Muscle of back (tissue), 13 donors: ENCODE measurements at places on chromosomes 16 and 17.

DNA sequence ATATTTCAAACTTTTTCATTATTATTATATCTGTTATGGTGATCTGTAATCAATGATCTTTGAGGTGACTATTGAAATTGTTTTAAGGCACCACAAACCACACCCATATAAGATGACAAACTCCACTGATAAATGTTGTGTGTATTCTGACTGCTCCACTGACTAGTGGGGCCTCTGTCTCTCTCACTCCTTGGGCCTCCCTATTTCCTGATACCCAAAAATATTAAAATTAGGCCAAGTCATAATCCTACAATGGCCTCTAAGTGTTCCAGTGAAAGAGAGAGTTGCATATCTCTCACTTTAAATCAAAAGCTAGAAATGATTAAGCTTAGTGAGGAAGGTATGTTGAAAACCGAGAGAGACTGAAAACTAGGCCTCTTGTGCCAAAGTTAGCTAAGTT, 23.4 kb downstream of the CYLD start:
- DNase-seq: no peak

DNA sequence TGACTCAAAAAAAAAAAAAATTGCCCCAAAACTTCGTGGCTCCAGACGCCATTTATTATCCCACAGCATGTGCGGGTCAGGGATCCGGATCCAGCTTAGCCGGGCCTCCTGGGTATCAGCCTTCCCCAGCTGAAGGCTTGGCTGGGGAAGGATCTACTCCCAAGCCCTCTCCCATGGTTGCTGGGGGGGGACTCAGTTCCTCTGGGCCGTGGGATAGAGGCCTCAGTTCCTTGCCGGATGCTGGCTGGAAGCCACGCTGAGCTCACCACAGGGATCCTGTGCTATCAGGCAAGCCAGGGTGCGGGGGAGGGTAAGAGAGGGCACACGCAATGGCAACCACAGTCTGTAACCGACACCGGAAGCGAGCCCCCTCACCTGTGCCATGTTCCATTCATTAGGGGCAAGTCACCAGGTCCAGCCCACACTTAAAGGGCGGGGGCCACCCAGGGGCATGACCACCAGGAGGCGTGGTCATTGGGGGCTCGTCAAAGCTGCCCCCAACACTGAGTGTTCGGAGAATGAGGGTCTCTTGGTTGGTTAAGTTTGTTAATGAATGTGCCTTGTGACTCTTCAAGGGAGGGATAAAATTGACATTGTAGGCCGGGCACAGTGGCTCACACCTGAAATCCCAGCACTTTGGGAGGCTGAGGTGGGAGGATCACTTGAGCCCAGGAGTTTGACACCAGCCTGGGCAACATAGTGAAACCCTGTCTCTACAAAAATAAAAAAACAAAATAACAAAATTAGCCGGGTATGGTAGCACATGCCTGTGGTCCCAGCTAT, 210.0 kb upstream of the GSE1 start:
- no peak for DNase-seq

DNA sequence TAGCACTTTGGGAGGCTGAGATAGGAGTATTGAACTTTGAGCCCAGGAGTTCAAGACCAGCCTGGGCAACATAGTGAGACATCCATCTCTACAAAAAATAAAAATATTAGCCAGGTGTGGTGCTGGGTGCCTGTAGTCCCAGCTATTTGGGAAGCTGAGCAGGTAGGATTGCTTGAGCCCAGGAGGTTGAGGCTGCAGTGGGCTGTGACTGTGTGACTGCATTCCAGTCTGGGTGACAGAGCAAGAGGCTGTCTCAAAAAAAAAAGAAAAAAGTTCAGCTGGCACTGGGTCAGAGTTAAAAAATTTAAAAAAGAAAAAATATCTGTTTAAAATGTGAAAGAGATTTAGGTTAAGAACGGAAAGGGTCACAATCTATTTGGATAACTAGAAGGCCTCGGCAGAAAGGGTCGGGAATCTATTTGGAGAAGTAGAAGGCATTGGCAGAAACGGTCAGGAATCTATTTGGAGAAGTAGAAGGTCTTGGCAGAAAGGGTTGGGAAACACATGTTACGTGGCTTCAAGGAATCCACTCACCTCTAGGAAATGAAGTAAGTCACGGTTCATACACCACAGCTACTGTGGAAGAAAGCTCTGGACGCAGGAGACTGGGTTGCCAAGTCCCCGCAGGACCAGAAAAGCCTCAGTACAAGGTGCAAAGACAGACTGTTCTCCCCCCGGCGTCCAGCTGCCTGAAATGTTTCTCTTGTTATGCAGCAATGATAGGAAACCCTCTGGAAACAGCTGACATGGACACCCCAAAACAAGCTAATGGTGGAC, 25.3 kb downstream of the LMF1 start:
- no peak for DNase-seq

GRCh38 chr16:77374384-77374783, 60.5 kb downstream of the ADAMTS18 start:
- DNase-seq: no peak

DNA sequence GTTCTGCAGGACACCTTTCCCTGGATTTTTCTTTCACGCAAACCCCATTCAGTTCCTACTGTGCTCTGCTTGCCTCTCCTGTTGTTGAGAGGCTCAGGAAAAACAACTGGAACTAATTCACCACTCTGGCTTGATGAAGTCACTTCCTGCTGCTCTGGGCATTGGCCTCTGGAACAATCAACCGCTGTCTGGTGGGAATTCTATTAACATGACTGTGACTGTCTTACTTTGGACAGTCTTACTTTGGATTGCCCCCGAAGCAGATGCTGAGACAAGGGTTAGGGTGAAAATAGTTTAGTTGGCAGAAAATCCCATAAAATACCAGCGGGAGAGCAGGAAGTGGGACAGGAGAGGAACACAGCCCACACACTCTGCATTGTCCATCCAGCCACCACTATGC, 90.0 kb upstream of the HSBP1 start:
- DNase-seq: peak; percentile 42

DNA sequence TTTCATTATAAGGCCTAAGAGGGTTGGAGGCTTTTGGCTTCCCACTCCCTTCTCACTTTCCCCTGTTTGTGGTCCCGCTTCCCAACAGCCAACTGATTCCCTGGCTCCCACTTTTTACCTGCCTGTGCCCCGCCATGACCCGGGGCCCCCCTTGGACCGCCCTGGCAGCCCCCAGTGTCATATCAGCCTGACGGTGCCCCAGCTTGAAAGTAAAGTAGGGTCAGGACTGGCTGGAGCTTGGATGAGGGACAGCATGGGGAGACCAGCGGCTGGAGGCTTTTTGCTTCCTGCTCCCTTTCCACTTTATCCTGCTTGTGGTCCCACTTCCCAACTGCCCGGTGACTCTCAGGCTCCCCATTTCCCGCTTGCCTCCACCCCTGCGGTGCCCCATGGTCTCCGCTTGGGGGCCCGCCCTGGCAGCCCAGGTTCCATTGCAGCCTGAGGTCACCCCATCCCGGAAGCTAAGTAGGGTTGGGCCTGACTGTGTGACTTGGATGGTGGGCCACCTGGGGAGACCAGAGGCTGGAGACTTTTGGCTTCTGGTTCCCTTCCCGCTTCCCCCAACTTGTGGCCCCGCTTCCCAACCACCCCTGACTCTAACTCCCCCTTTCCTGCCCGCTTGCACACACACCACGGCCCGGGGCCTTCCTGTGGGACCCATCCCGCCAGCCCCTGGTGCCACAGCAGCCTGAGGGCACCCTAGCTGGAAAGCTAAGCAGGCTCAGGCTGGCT, 2274.7 kb downstream of the TP53TG3F start:
- DNase-seq: no peak

DNA sequence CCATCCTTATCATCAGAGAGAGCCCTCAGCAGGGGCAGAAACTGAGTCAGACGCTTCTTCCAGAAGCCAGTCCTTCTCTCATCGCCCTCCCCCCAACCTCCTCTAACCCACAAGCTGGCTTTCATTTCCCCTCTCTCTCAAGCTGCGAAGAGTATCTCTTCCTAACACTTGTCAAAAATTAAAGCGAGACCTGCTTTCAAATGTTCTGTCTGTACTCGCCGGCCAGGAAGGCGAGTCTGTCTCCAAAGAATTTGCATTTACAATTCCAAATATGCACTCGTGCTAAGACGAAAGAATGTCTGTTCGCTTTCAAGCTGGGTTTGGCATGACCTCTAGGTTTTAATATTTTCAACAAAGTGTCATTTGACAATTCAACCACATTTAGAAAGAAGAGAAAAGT, 140.4 kb downstream of the RGS9 start:
- DNase-seq: no peak

- DNase-seq: no peak
Measured at GRCh38 chr16:66489818-66490217, 60.1 kb downstream of the TK2 start.

- DNase-seq: no peak
Measured at GRCh38 chr16:30724641-30725417, 23.4 kb upstream of the PHKG2 start.

DNA sequence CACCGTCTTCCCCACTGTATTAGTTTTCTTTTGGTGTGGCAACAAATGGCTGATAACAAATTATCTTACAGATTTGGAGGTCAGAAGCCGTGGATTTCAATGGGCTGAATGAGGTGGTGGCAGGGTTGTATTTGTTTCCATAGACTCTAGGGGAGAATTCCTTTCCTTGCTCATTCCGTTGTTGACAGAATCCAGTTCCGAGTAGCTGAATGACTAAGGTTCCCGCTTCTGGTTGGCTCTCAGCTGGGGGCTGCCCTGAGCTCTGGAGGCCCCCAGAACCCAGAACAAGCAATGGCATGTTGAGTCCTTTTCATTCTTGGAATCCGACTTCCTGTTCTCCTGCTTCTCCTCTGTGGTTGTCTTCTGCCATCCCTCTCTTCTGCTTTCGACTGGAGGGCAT, 280.4 kb downstream of the SNX29 start:
- no peak for DNase-seq

DNA sequence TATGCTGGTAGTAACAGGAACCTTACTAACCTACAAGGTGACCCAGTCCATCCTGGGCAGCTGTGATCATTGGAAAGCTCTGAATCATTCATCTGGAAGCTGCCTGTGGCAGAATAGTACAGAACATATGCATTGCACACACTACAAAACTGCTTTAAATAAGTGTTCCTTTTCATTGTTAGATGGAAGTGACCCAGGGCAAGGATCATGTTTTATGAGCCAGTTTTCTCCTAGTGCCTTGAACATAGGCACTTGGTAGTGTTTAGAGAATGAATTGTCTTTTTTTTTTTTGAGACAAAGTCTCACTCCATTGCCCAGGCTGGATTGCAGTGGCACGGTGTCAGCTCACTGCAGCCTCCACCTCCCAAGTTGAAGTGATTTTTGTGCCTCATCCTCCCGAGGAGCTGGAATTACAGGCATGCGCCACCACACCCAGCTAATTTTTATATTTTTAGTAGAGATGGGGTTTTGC, 55.4 kb downstream of the TENT4B start:
- no peak for DNase-seq

GRCh38 chr16:88589441-88589840, 19.2 kb downstream of the ZC3H18 start:
- no peak for DNase-seq

DNA sequence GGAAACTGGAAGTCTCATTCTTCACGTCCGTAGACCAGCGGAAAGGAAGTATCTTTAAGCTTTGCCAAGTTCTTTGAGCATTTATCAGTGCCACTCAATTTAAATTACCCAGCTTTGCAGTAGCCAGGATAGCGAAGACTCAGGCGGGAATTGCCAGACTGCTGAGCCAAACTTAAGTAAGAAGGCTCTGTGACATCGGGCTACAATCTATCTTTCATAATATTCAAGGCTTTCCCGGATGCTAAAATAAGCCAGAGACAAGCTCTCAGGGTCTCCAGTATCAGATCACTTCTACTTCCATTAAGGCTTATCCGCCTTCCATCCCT, 436 bp upstream of the BRIP1 start:
- no peak for DNase-seq

DNA sequence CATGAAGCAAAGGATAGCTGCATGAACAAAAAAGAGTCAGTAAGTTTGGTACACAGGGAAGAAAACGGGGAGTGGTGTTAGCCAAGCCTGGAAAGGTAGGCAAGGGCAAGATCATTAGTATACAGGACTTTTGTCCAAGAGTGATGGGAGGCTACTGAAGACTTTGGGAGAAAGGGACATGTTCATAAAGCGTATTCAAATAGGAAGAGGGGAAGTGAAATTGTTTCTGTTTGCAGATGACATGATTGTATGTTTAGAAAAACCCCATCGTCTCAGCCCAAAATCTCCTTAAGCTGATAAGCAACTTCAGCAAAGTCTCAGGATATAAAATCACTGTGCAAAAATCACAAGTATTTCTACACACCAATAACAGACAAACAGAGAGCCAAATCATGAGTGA, 19.4 kb downstream of the CDYL2 start:
- DNase-seq: no peak

DNA sequence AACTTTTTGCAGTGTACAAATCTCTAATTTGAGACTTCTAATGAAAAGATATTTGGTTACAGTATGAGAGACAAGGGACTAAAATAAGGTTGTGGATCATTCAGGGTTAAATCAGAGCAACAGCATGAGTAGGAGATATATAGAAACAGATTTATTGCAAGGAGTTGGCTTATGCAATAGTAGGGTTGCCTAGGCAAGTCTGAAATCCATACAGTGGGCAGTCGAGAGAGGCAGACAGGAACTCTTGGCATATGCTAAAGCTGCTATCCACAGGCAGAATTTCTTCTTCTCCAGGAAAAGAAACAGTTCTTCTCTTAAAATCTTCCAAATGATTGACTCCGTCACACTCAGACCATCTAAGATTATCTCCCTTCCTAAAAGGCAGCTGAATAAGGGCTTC, 500.8 kb downstream of the MAF start:
- DNase-seq: no peak

DNA sequence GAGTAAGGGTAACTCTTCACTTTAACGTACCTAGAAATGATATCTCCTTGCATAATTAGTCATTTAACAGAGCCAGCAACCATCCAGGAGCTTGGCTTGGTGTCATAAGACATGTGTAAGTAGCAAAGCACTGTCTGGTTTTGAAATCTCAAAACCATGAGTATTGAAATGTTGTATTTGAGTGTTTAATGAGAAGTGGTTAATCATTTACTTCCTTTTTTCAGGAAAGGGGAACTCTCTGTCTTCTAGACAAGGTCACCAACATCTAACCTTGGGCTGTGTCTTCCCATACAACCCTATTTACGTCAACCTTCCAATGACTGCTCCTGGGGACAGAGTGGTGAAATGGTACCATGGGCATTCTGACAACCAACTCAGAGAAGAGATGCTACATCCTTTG, 27.1 kb downstream of the PMP22 start:
- no peak for DNase-seq
